Pulmonary artery endothelial cell (primary cell): ENCODE measurements at places on chromosomes 12 and 14.

- no peak for DNase-seq
These were observed 240.5 kb downstream of the ADGRD1 start for GRCh38 chr12:131194166-131194565.

- DNase-seq = no peak
These were observed 266.7 kb upstream of the AMIGO2 start for GRCh38 chr12:47346251-47347019.

DNA sequence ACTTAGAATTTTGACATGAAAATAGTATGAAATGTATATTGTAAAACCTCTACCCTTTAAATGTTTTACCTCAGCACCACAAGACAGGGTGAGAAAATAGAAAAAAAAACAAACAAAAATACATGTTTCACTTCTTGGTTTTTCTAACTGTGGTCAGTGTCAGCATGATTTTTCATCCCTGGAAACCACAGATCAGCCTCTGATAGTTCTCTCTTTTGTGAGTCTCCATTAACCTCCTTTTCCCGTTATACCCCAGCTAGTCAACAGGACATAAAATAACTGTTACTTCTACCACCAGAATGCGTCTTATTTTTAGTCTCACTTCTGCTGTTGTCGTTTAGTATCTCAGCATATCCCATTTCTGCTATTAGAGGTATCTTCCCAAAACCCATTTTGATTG is 48.3 kb upstream of the KCNMB4 start:
- DNase-seq = no peak

DNA sequence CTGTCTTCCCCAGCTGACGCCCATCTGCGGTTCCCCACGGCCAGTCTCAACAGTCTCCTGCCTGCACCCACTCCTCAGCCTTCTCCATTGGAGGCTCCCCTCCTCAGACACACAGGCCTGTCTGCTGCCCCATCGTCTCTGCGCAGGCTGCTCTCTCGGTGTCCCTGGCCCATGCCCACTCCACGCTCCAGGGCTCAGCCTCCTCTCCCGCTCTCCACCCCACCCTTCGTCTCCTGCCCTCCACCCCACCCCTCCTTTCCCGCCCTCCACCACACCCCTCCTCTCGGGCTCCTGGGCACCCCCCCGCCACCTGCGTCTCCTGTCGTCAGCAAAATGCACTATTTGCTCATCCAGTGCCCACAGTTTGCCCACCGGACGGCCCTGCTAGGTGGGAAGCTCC is 119.6 kb upstream of the DIO3 start:
- no peak for DNase-seq

GRCh38 chr14:25049568-25050268 is at the start of gene STXBP6:
STXBP6 (minus strand) TSS chr14:25050147; CDS start chr14:24974818, 75,329 bp downstream.
- DNase-seq = no peak

DNA sequence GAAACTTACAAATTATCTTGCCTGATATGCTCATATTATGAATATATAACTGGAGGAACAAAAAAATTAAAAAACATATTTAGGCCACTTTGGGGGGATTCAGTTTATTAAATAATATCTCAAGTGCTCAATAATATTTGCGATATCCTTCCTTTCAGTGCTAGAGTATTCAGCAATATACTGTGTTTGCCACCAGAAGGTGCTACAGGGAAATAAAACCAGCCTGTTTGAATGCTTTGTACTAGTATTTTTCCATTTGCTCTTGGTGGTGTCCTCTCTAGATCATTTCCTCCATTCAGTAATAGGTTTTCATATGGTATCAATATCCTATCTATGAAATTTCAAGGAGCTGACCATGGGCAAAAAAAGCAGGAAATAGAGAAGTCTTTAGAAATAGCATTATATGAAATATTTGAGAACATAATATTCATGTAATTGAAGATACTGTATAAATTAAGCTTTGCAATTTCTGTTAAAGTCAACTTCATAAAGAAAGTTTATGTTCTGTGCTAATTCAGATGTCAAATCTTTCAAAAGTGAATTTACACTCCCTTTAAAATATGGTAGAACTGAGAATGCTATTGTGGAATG is 106.2 kb upstream of the NAV3 start:
- DNase-seq = peak; percentile 15

DNA sequence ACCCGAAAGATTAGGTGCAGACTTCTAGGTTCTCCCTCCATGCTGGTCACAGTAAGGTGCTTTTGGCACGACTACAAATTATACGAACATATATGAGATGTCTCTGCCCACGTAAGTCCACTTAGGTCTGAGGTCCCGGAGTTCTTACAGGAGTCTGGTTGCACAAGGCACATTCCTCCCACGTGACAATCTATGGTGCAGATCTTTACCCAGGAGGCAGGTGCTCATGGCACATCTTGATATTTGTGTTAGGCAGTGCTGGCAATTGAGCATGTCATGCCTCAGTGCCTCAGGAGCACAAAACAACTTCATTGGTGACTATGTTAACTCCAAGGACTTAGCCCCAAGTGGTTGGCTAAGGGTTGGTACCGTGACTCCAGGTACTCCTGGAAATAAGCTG is 92.0 kb upstream of the AMN1 start:
- no peak for DNase-seq

- DNase-seq = no peak
These were observed 230.6 kb upstream of the PLEKHG7 start for GRCh38 chr12:92472201-92472600.

GRCh38 chr14:66085224-66085623 is 400.9 kb upstream of the CCDC196 start:
- no peak for DNase-seq

DNA sequence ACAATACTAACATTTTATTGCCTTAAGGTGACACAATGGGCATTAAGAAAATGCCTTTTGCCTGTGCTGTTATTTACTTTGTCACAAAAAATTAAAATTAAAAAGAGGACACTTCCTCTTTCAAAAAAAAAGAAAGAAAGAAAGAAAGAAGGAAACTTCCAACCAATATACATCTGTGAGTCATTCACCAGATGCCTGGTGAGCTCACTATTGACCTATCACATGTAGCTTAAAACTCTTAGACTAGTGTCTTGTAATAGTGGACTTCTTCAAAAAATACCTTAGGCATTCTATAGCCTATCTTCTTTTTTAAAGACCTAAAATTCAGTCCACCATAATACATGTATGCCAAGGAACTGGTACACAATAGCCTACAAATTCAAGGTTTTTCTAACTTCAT is 4.9 kb upstream of the SOX5 start:
- no peak for DNase-seq

DNA sequence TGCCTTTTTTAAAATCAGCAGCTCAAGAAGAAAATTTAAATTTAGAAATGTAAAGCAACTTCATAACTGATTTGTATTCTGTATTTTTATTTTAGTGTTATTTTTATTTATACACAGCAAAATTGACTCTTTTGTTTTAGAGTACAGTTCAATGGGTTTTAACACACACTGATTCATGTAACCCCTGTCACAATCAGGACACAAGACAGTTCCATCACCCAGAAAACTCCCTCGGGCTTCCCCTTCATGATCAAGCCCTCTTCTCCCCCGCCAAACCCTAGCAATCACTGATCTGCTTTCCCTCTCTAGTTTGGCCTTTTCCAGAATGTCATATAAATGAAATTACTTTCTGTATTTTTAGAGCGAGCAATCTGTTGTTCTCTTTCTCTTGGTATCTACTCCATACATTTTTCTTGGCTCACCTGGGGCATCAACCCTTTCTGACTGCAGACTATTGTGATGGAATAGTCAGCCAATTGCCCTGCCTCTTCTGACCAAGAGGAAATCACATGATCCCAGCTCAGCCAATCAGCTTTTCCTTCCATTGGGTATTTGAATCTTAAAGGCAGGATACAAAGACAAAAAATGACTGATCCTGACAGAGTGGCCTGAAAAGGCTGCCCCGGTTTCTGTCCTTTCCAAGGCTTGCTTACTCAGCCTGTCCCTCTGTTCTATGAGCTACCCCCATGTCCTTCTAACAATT is 5.3 kb downstream of the SLC5A8 start:
- no peak for DNase-seq

- no peak for DNase-seq
These were observed 313.3 kb downstream of the TMEM121 start for GRCh38 chr14:105839425-105840265.

DNA sequence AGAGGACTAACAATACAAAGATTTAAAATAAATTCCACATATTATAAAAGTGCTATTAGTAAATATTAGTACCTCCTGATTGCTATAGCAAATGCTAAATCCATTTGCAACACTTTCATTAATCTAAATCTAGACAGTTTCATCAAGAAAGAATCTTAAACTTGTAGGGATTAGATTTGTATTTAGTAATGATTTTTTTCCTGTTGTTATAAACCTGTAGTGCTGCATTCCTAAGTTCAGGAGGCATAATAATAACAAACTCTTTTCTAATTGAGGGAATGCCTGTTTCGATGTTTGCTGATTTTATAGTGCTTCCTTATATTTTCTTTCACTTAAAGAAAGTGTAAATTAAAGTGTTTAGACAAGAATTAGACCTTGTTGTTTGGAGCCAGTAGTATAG is 166.1 kb downstream of the FOXA1 start:
- DNase-seq = no peak

DNA sequence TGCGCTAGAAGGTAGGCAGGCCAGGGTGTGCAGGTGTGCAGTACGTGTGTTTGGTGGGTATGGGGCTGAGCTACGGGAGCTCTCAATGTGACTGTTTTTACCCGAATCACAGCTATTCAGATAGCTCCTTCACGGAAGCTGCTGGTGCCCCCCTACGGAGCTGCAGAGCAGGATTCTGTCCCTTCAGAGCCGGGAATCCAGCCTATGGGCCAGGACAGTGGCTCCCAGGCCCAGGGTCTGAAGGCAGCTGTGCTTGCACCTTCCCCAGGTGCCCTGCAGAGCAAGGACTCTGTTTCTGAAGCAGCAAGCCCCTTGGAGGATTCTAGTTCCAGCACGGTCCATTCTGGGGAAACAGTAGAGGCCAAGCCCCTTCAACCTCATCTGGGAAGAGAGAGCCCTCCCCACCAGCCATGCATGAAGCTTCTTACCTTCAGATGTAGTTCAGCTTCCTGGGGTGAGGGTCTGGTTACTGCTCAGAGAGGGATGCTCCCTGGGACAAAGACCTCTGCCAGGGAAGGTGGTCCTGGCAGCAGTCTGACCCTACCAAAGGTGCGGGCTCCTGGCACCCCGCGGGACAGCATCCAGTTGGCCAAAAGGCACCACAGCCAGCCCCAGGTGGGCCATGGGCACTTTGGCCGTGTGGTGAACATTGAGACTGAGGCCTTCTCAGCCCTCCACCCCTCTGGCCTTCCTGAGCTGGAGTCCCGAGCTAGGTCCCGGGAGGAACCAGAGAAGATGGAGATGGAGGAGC is 29.1 kb downstream of the PLEKHH1 start:
- no peak for DNase-seq

DNA sequence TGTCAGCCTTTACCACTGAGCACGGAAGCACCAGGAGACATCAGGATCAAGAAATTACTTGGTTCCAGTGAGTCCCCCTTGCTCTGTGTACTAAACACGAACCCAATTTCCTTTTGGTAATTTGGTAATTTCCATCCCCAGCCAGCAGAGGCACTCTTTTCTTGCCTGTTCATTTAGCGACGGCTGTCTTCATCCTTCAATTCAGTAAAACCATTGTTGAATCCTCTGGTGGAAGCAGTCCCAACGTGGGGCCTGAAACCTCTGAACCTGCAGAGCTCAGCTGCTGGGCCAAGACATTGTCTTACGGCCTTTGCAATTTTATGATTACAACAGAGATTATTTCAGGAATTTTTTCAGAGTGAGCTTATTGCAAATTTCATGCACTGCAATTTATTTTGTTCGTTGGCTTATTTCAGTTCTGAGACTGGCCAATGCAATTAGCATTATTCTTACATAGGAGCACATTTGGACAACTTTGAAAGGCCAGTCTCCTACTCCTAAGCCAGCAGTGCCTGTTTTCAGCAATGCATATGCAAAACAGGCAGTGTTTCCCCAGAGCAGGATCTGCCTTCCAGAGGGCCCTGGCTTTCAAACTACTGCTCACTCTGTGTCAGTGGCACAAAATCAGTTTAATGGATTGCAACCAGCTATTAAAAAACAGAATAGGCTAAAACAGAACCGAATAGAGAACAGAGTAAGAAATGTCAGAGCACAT is 372.9 kb upstream of the TMEM132C start:
- DNase-seq = no peak

DNA sequence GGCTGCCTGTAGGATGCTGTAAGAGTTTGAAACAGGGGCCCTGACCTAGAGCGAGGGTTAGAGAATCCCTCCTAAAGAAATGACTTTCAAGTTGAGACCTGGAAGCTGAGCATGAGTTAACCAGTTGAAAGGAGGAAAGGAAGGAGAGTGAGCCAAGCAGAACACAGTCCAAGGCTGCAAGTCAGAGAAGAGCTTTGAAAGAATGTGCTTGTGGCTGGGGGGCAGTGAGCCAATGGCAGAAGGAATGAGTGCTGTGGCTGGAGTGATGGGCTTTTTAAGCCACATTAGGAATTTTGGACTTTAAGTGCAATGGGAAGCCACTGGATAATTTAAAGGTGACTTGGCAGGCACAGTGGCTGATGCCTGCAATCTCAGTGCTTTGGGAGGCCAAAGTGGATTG is 18.1 kb downstream of the CDKN1B start:
- DNase-seq = no peak

DNA sequence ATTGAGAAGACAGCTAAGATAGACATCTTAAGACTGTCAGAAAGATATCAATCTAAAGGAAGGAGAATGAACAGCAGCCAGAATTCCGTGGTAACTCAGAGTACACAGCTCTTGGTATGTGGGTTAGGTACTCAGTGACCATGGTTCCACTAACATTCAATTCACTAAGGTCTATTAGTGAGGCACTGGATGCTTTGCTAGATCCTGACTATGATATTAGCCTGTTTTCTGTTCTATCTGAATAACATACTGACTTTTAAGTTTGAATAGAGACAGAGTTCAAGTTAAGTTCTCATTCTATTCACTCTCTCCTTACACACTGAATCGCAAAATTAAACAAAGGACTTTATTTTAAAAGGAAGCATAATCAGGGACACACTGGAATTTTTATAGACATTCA is 106.4 kb downstream of the PRKD1 start:
- DNase-seq = no peak

GRCh38 chr14:27366596-27366995 is 768.8 kb upstream of the NOVA1 start:
- DNase-seq = peak; percentile 8

- DNase-seq = no peak
These were observed 58.7 kb downstream of the KTN1 start for GRCh38 chr14:55638665-55639064.

GRCh38 chr12:93853698-93854478 is 176.7 kb downstream of the CRADD start:
- DNase-seq = no peak

DNA sequence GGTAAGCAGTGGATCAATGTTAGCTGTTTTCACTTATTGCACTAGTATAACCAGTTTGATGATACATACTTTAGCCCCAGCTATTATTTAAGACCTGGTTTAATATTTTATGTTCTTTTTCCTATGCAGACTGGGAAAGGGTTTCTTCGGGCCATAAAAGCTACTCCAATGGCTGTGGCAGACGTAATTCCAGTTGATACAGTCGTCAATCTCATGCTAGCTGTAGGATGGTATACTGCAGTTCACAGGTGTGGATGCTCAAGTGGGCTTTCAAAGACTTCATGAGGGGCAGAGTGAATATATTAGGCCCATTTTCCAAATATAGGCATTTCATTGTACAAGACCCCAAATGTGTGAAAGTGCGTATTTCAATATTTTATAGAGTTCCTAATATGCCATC is 70.1 kb downstream of the ERGIC2 start:
- DNase-seq = no peak
